ENCODE measurements at places on chromosomes 5 and 9.
A peak's percentile ranks its signal among the peaks of the same experiment; 100 is the strongest.

DNA sequence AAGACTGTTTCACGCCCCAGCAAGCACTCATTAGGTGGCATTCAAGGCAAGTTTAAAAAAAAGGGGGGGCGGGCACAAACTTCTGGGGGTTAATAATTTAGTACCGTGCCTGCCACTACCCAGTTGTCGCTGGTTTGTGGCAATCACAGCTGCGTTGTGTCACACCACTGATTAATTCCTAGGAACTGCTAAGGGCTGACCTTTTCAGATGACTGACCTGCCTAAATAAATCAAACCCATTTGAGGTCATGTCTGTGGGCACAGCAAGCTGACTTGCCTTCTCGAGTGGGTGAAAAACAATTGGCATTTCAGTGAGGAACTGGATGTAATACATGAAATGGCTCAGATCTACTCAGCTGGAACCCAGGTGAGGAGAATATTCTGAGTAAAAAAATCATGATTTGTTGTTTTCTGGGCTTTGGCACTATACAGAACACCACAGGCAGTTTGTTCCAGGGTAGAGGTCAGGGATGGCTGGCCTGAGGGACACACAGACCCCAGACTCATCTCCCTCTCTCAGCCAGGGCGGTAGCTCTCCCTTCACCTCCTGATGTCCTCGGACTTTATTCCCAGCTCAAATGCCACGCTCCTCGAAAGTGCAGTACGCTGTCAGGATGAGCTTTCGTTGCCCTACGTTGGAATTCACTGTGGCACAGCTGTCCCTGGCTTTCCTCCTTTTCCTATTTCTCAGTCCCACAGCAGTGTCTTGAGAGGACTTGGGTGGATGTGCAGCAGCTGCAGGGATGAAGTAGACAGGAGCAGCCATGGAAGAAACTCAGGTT is 15.5 kb upstream of the MGAT1 start:
- DNase-seq = no peak

GRCh38 chr5:31952067-31952466 is 222.1 kb downstream of the GOLPH3 start:
- no peak for DNase-seq

- DNase-seq = no peak
These were observed 100.8 kb upstream of the PITX1 start for GRCh38 chr5:135134691-135135381.

DNA sequence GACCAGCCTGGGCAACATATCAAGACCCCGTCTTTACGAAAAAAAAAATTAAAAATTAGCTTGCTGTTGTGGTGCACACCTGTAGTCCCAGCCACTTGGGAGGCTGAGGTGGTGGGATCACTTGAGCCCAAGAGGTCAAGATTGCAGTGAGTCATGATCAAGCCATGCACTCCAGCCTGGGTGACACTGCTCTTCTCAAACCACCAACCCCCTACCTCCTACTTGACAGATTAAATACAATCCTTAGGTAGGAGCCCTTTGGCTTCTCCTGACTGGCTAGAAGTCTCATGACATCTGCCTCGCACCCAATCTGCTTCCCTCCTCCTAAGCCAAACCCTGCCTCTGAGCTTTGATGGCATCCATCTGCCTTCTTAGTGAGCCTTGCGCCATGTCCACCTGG is 11.6 kb upstream of the FBP1 start:
- no peak for DNase-seq

DNA sequence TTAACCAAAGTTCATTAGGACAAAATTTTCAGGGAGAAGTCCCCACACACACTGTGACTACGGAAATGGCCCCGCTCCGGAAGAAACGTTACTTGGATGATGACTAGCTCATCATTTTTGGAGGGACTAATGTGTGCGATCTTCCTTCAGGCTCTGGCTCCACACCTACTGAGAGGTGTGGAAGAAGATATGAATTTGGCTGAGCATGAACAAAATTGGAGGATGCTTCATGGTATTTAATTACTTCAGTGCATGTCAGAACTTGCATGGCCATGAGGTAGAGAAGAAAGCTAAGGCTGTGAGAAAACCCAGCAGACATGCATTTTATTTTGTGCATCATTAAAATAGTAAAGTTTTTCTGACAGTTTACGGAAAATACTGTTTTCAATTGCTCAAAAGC is 202.1 kb upstream of the TLE4 start:
- DNase-seq = no peak

GRCh38 chr9:9437641-9438040 is 1175.2 kb downstream of the PTPRD start:
- DNase-seq = no peak

DNA sequence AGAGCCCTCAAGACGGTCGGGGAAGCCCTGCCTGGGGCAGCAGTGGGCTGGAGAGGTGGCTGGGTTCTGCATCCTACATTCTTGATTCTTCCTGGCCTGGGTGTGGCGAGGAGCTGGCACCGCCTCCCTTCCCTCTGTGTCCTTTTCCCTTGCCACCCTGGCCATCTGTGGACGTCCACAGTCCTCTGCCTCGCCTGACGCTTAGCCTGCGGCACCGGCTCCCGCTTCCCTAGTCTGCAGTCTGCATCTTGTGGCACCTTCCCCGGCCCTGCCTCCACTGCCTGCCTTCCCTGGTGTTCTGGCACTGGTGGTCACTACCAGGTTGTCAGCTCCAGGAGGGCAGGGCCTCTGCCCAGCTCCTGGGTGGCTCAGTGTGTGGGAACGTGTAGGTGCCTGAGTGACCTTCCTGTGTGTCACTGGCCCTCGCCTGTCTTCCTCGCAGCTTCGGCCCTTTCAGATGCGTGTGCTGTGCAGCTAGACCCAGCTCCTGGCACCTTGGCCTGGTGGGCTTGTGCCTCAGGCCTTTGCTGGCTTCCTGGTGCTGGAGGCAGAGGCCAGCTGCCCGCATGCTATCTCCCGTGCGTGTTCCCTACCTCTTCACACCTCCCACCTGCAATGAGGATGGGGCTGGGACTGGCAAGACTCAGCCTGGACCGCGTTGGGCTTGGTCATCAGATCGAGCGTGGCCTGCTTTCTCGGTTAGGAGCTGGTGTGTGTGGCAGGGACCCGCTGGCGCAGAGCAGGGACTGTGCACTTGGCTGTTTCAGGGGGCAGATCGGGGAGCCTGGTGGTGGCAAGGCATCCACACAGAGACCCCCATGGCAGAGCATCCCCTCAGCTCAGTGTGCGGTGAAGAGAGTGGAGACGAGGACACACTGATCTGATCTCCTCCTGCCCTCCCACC is 20.9 kb downstream of the TRAF2 start:
- DNase-seq = peak; percentile 21

DNA sequence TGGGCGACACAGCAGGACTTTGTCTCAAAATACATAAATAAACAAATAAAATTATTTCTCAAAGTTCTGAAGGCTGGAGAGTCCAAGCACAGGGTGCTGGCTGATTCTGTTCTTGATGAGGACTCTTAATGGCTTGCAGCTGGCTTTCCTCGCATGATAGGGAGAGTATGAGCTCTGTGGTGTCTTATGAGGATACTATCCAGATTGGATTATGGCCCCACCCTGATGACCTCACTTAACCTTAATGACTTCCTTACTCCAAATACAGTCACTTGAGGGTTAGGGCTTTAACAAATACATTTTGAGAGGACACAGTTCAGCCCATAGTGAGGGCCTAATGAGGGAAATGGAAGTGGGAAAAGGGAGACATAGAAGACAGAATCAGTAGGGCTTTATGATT is 87.7 kb downstream of the FOCAD start:
- no peak for DNase-seq

- DNase-seq = no peak
These were observed 1496.1 kb upstream of the C9orf72 start for GRCh38 chr9:29069376-29069775.

DNA sequence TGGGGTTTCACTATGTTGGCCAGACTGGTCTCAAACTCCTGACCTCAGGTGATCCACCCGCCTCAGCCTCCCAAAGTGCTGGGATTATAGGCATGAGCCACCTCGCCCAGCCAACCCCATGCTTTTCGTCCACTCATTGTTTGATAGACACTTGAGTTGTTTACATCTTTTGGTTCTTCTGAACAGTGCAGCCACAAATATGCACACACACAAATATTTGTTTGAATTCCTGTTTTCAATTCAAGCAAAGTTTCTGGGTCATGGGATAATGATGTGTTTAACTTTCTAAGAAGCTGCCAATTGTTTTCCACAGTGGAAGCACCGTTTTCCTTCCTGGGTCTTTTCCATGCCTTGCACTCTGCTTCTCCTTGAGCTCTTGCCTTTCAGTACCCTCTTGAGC is 6.8 kb upstream of the PAEP start:
- DNase-seq = no peak

GRCh38 chr5:59079622-59080620 is 497.0 kb downstream of the RAB3C start:
- no peak for DNase-seq

DNA sequence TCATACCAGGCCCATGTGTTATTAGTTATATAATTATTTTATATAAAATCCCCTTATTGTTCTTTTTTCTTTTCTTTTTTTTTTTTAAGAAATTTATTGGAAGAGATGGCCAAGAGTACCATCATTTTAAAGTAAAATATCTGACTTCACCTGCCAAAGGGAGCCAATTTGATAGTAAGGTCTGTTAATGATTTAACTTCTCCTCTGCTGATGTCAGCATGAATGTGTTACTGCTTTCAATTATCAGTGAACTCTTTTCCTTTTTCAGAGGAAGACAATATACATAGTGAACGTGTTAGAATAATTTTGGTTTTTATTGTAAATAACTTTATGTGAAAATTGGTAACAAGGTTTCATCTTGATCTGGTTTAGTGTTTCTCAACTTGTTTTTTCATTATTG is 409.6 kb downstream of the SH3GL2 start:
- DNase-seq = no peak

- no peak for DNase-seq
These were observed 1.4 kb downstream of the FAM193B start for GRCh38 chr5:177552839-177553455.

- no peak for DNase-seq
These were observed 29.2 kb upstream of the RASGRF2 start for GRCh38 chr5:80930940-80931339.

GRCh38 chr5:112097768-112098167 is 321.3 kb downstream of the EPB41L4A start:
- DNase-seq = no peak

DNA sequence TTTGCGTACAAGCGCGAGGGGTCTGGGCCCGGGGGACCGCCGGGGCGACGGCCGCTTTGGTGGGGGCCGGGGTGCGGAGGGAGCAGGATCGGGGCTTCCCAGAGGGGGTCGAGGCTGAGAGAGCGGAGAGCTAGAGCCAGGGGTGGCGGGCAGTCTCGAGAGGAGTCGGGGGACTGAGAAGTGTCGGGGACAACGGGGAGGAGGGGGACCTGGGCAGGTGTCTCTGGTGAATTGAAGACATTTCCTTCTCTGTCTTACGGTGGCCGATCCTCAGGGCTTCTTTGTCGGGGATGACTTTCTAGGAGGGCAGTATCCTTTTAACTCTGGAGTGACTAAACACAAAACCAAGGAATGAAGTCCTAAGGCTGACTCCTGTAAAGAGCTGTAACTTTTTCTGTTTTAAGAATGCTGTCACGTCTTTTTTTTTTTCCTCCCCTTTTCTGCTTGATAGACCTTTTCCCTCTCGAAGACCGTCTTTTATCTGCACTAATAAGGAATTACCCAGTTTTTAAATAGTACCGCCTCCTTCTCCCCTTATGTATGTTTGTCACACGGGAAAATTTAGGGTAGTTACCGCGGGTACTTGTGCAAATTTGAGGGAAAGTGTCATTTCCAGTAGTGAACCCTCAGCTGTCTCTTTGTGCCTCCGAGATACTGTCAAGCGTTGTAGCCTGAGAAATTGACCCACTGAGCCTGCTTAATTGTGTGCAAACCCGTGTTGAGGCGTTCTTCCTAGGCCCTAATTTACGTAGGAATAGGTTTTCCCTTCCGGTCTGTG is 822 bp downstream of the DENND4C start:
- no peak for DNase-seq

DNA sequence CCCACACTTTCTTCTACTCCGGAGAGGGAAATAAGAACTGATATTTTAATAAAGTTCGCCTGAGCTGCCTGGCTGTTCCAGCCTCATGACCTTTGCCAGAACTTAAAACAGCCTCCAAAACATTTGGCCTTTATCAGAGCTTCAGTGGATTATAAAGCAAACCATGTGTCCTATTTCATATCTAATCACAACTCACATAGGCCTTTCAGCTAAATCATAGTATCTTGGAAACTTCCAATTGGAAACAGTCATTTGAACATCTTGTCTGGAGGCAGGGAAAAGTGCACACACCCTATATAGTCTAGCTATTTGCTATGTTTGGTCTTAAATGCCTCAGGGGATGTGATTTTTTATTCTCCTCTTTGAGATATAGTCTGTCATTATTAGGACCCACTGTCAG is 46.0 kb upstream of the FREM1 start:
- no peak for DNase-seq

GRCh38 chr9:133139246-133140173 is 18.5 kb upstream of the RALGDS start:
- no peak for DNase-seq

DNA sequence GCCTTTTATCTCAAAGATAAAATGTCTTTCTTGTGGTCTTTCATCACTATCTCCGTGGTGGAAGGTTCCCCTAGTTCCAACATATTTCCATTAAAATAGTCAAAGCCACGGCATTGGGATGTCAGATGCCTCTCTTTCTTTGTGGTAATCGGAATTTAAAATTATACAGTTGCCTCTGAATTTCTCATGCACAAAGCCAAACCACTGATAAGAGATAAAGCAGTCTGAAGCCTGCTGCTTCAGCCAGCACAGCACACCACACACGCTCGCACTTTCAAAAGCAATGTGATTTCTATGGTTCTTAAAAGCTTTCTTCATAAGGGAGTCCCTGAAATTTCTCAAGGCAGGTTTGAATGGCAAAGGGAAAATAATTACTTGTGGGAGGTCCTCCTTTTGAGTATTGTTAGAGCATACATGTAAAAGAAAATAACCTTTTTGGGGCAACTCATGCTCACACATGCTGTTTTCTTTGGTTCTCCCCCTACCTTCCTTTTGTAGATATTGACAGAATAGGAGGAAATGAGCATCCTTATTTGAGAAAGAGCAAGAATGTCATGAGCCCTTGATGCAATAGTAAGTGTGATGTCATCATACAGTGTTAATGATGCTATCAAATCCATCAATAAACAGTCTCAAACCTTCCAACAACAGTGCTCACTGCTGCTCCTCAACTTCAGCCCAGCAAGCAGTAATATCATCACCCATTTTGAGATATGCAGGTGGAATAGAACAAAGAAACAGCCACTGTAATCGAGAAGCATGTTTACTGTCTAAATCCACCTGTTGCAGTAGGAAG is 85.7 kb upstream of the PPP1R2B start:
- DNase-seq = no peak

DNA sequence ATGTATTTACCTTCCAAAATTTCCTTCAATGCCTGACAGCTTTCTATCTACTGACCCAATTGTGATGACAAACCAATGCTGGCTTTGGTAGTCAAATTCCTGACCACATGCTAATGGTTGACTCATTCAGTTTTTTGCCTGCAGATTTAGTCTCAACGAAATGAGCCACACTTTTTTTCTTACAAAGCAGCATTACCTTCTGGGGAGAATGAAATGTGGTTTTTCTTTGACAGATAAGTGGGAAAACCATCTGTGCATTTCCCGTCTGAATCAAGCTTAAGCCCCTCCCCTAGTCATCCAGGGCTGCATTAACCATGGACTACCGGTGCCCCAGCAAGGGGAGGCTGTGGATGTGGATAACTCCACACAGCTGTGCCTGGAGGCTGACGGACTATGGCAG is 99.6 kb upstream of the TAF11L2 start:
- no peak for DNase-seq

GRCh38 chr9:37239224-37239859 is 119.0 kb downstream of the ZCCHC7 start:
- DNase-seq = no peak
